Stimulated activated CD8-positive, alpha-beta memory T cell treated with anti-CD3 and anti-CD28 coated beads, Interleukin-4, amount 100 ng/mL, for 48 hours (primary cell): ENCODE measurements at places on chromosomes 3 and 15.
A peak's percentile ranks its signal among the peaks of the same experiment; 100 is the strongest.

GRCh38 chr15:66940368-66940767 is 125.0 kb upstream of the SMAD3 start:
- peak; percentile 35 for DNase-seq

DNA sequence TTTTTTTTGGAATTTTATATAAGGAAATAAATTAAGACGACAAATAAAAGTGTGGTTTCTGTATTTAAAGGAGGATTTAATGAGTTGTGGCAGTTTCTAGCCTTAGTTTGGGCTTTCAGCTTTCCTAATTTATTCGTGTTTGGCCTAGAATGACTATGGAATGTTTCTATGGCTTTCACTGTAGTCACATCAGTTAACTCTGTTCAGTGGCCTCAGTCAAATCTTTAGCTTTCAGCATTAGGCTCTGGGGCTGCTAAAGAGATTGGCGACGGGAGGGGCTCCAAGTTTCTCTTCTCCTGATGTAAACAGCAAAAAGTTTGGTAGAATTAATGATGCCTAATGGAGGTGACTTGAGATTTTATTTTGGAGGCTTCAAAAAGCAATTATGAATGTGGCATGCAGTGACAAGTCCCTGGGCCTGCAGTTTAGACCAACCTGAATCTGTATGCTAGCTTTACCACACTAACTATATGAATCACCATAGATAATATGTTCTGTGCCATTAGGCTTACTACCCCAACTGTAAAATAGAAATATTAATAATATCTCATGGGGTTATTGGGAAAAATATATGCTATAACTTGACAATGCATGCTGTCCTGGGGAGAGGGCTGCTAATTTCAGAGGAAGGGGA is 47.1 kb upstream of the ADGRG7 start:
- no peak for DNase-seq

DNA sequence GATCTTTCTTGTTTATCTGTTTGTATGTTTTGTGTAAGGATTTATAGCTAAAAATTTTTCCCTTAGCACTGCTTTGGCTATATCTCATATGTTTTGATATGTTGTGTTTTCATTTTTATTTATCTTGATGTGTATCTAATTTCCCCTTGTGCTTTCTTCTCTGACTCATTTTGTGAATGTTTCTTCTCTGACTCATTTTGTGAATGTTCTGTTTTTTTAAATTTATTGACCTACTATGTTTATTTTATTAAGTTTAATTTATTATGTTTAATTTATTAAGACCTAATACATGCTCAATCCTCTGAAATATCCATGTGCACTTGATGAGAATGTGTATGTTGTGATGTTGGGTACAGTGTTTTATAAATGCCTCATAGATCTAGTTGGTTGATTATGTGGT is 793.5 kb upstream of the CADM2 start:
- DNase-seq, result no peak

- no peak for DNase-seq
These were observed 108.0 kb downstream of the FBN1 start for GRCh38 chr15:48537271-48538113.

GRCh38 chr3:119173325-119173724 is at the start of gene UPK1B:
UPK1B (plus strand) TSS chr3:119173598; CDS start chr3:119186742, 13,144 bp downstream.
- DNase-seq, result no peak

DNA sequence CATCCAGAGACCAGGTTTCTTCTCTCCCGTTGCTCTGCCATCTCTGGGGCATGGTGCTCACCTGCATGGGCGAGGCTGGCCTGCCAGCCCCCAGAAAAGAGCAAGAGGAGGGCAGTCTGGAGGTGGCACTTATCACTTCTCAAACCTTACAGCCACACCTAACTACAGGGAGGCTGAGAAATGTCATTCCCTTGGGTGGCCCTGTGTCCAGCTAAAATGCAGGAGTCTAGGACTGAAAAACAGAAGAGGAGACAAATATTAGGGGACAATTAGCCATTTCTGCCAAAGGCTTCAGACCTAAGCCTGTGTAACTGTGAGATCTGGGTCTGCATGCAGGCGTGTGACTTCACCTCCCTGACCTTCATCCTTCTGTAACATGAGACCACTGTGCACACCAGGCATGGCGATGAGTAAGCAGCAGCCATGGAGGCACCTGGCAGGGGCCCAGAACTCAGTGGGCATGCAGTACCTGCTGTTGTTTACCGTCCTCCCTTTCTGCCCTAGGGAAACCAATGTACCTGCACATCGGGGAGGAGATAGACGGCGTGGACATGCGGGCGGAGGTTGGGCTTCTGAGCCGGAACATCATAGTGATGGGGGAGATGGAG is 83.4 kb downstream of the MESD start:
- DNase-seq, result no peak

DNA sequence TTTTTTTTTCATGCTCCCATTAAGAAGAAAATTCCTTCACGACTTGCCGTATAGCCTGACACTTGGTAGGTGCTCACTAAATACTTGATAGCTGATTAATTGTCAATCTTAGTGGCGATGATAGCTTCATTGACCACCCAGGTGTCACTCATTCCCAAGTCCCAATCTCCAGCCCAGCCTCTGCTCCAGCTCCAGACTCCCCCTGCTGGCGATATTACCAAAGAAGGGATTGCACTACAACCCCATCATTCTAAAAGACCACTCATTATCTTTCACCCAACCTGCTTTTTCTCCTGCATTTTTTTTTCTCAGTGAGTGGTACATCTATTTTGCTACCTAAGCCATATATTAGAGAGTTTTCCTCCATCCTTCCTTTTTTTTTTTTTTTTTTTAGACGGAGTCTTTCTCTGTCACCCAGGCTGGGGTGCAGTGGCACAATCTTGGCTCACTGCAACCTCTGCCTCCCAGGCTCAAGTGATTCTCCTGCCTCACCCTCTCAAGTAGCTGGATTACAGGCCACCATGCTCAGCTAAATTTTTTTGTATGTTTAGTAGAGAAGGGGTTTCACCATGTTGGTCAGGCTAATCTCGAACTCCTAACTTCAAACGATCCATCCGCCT is 19.5 kb upstream of the COMMD2 start:
- DNase-seq, result peak; percentile 68

DNA sequence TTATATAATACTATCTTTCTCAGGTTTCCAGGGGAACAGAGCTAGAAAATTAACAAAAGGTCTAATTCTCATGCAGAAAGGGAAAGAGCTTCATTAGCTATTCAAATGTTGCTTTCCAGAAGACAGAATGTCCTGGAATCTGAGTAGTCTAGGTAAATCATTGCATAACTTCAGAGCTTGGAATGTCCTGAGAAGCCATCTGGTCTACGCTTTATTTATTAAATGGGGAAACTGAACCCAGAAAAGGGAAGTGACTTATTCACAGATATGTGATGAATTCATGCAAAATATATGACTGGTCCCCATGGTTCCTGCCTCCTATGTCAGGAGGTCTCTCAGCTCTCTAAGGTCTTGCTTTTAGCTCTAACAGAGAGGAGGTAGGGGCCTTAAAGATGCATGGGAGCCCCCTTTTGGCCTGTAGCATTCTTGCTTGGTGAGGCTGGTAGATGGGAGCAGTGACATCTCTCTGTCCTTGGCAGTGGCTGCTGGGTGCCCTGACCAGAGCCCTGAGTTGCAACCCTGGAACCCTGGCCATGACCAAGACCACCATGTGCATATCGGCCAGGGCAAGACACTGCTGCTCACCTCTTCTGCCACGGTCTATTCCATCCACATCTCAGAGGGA is 99.2 kb downstream of the CEMIP start:
- no peak for DNase-seq

- DNase-seq, result no peak
These were observed 210.3 kb upstream of the CNTN6 start for GRCh38 chr3:882533-882932.

GRCh38 chr3:165133188-165133899 is 55.0 kb upstream of the SI start:
- no peak for DNase-seq

DNA sequence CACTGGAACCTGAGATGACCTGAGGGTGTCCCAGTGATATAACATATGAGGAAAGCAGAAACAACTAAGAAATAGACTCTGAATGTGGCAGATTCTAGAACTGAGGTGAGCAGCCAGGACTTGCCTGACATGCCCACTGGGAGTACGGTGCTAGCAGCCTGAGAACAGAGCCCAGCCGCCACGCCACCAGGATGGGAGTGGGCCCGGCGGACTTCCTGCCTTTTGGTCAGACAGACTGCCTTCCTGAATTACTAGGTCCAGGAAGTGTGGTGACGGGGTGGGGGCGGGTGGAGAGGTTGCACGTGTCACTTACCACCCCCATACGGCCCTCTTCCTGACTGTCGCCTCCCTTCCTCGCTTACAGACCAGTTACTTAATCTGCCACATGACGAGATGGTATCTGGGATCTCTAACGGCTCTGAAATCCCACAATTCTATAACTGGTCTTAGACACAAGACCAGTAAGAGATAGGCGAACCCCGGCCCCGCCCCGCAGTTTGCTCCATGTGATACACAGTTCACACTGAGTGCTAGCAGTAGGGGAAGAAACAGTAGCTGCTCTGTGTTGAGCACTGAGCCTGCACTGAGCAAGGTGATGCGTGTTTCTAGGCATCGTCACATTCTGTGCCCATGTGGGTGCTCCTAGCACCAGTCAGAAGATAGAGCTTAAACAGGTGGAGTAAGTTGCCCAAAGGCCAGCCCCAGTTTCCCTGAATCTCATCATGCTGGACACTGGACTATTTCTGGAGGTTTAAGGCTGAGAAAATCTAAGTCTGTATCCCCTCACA is 95.7 kb downstream of the CPN2 start:
- DNase-seq, result peak; percentile 66

DNA sequence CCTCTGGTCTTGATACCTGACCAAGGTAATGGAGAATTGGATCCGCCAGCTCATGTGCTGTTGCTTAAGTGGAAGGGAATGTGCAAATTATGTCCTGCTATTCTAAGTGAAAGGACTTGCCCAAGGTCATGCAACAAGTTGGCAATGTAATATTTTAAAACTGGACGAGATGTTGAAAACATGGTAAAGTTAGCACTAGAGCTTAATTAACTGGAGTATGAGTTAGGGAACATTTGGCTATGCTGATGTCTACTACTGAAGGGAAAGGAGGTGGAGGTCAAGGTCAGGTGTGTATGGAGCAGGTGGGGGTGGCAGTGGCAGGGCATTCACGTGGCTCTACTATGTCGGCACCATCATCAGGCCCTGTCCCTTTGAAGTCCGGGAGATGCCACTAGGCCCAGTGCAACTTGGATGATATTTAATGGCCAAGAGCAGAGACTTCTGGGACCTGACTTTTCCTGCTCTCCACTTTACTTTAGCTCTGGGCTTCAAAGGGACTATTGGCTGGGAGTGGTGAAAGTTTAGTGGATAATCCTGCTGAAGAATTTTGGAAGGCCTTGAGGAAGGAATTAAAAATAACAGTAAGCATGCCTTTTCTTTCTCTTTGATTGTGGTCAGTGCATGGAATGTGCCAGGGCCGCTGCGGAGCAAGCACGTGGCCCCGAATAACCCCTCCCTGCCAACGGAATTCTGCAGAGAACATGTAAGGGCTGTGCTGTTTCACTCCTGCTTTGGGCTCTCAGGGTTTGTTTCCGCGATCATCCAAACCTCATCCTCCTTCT is 14.9 kb downstream of the SMAD3 start:
- no peak for DNase-seq

GRCh38 chr3:33061782-33062181 is 35.2 kb downstream of the GLB1 start:
- no peak for DNase-seq

GRCh38 chr3:16061491-16061890 is 113.0 kb upstream of the GALNT15 start:
- DNase-seq, result no peak

- DNase-seq, result no peak
These were observed 66.9 kb downstream of the TLE3 start for GRCh38 chr15:70030851-70031250.

DNA sequence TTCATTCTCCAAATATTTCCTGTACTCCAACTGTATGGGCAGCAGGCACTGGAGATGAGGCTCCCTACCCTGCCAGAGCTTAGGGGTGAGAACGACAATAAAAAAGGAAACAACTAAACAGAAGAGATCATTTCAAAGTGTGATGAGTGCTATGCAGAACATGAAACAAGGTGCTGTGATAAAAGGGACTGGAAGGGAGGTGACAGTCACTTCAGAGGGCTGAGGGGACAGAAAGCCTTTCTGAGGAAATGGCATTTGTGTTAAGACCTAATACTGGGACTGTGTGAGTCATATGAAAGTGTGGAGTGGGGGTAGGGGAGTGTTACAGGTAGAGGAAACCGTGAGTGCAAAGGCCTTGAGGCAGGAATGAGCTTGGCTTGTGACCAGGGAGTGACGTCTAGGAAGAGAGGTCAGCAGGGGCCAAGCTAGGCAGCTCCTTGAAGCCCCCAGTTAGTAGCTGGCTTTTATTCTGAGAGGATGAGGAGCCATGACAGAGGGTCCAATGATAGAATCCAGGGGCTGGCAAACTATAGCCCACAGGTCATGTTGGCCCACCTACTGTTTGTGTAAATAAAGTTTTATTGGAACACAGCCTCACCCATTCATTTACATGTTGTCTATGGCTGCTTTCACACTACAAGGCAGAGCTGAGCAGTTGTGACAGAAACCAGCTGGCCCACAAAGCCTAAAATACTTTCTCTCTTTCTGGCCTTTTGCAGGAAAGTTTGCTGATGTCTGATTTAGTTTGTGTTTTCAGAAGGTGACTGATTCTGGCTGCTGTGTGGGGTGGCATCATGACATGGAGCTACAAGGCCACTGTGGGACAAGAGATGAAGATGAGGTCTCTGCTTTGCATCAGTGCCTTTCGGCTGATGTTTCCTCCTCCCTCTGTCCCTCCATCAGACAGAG is 56.6 kb downstream of the LSM3 start:
- no peak for DNase-seq

DNA sequence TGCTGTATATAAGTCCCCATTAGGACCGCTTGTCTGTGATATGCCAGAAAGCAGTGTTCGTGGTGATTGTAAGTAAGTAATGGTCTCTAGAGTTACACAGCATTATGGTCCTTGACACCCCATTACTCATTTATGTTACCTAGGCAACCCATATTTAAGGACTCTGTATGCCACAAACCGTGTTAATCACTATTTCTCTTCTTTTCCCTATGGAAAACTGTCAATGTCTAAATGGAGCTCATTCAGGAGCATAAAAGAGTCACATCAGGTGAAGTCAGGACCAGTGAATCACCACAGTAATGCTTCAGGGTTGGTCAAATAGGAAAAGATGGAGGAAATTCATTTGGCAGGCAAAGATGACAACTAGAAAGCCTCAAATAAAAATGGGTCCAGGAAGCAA is 146.6 kb upstream of the PEX5L start:
- DNase-seq, result no peak

DNA sequence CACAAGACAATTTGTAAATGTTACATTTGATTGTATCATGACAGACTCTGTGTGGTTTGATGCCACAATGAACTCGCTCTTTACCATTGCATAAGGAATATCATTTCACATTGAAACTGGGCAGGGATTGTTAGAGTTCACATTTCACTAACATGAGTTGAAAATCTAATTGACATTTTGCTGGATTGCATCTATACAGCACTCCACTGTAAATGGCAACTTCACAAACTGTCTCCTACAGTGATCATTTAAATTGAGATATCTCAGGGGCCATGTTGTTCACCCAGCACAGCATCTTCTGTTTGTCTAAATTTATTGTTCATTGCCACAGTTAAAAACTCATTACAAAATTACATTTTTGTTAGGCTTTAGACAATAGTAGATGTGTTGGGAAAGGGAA is 499.4 kb downstream of the GBE1 start:
- no peak for DNase-seq

- DNase-seq, result no peak
These were observed 57.3 kb downstream of the ACAP2 start for GRCh38 chr3:195385526-195385925.

- no peak for DNase-seq
These were observed 1027.3 kb downstream of the TUSC7 start for GRCh38 chr3:117736846-117737245.
